ENCODE measurements at places on chromosomes 6 and 20. TPM values are rescaled to one million over a fixed set of nuclear protein-coding genes. Genes with fewer than 3 reads are reported as not detected.

GRCh38 chr20:17505636-17506517, 25.3 kb downstream of the BFSP1 start:
- peak; percentile 74 for DNase-seq

DNA sequence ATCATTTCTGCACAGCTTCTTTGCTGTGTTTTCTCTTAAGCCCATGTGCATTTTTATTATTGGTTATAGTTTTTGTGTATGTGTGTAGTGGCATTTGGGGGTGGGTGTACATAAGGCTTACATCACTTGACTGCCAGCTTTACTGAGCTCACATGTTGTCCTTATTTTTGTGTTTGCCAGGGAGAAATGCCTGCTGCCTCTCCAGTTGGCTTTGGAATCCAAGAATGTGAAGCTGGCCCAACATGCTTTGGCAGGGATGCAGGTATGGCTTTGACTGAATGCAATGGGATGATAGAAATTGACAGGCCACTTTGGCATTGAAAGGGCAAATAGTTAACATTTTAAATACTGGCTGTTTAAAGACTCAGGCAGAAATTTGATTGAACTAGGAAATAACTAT, 11.4 kb downstream of the PBOV1 start:
- no peak for DNase-seq

DNA sequence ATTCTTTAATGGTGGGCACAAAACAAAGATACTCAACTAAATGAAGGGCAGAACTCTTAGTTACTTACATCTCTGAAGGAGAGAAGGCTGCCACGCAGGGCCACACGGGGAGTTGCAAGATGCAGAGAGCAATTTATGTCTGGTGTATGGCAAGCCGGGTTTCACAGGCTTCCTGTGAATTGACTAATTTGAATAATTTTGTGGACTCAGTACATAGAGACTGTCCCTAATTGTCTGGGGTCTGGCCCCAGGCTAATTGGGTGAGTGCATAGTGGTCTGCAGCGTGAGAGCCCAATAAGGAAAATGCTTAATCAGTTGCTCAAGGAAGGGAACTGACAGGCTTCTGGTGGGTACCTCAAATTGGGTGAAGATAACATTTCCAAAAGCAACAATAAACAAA, 205.7 kb downstream of the OTOR start:
- DNase-seq, result no peak

GRCh38 chr6:137581019-137581707, 87.0 kb upstream of the OLIG3 start:
- DNase-seq, result no peak

DNA sequence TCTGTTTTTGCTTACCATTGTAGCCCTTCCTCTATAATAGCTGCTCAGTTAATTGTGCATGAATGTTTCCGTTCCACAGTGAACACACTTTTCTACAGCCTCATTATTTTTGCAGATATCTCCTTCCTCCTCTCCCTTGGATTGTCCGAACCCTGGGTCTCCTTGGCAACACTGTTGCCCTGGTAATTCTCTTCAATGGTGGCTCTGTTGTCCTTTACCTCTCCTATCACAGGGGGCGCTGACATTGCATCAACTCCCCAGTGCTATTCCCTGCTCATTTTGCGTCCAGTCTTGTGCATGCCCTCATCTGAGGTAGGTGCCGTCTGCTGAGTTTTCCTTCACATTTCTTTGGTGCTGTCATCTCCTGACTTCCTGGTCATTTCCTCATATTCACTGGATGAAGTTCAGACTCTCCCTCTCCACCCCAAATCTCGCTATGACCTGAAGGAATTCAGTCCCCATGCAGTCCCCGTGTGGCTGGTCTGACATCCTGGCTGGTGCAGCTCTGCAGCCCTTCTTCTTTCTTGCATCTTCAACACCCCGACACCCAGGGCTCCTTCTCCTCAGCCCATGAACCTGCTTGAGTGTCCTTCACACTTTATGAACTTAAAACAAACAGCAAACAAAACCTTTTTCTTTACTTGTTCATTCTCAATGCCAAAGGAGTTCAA, 21.1 kb downstream of the PHACTR2 start:
- no peak for DNase-seq

DNA sequence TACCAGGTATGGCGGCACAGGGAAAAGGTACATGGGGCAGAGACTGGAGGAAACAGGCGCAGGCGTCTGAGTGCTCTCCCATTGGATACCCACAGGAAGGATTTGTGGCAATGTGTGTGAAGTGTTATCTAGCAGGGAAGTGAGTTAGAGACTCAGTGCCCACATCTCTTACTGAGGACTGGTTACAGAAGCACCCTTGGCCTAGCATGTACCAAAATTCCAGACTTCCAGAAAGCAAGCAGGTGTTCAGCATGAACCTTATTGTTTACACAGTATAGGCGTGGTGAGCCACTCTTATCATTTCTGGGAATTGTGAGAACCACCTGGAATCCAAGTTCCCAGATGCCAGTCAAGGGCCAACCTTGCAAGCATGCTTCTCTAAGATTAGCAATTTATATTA, 14.2 kb downstream of the MANBAL start:
- DNase-seq, result no peak

- no peak for DNase-seq
Observed at GRCh38 chr6:28607990-28608389, 82.3 kb downstream of the GPX5 start.

DNA sequence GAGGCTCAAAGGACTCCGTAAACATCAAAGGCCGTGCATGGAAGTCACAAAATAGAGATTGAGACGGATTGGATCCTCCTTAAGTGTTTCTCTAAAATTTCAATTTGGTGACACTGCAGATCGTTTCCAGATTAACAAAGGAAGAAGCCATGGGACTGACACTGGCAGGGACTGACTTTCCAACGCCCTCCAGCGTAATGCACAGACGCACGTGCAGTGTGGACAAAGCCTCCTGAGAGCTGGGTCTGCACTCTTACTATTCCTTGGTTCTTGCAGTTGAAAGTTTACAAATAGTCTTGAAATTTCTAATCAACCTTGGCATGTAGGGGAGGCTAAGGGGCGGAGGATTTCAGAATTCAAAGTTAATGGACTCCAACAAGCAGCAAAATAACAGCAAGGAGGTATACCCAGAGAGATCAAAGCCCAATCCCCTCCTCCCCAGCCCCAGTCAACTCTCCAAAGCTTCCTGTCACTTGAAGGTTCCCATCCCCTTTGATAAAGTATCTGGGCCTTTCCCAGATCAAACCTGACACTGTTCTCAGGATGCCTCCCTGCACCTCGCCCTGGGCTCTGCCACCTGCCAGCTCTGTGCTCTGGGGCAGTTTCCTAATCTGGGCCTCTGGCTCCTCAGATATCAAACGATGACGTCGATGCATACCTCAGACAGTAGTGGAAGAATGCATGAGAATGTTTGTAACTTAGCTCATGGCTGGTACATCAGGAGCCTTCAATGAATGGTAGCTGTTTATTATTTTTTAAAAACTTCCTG, 106.5 kb upstream of the TRAF3IP2 start:
- no peak for DNase-seq

- no peak for DNase-seq
Observed at GRCh38 chr20:50794181-50794845, 548 bp upstream of the BCAS4 start.

DNA sequence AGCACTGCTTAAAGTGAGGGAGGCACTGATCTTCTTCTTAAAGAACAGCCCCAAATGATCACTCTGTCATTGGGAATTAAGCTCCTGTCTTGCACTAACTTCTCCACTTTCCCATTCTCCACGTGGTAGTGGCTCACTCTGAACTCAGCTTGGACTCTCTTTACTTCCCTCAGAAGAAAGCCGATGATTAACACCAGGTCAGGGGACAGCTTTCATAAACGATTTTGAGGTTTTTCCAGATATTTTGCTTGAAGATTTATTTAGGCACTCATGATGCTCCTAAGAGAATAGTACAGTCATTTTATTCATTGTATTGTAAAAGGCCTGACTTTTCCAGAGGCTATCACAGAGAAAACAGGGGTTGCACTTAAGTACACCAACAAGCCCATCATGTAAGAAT, 81.0 kb upstream of the LTV1 start:
- no peak for DNase-seq

GRCh38 chr20:53296451-53297153, 297.0 kb downstream of the ZNF217 start:
- no peak for DNase-seq

DNA sequence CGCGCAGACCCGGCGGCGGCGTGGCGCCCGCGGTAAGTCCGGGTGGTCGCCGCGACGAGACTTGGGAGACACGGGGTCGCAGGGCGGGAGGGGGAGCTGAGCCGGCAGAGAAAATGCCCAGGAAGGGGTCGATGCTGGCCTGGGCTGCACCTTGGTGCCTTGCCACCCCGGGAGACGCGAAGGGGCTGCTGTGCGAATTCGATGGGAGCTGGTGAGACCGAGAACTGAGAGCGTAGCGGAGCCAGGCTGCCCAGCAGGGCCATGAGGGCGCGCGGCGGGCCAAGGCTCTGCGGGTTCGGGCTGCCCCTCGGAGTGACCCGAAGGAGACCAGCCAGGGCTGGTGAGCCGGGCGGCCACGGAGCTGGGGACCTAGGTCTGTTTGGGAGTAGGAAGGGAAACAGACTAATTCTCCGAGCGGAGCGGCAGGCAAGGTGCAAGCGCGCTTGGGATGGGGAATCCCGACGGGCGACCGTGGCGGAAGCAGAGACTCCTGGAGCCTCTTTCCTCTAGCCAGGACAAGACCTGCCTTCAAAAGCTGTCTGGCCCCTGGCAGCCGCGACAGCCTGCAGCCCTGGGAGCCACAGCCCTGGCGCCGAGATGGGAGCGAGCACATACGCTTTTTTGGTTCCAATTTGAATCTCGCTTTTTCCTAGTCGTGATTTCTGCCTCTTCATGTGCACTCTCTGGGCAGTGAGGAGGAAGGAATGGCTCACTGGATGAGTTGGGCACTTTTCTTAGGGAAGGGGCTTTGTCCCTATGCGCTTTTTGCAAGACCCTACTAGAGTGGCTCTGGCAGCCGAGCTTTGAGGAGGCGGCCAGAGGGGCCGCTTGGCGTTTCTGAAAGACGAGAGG, 691 bp downstream of the SYNDIG1 start:
- peak; percentile 4 for DNase-seq

GRCh38 chr20:62406635-62407176, 379 bp downstream of the CABLES2 start:
- no peak for DNase-seq

DNA sequence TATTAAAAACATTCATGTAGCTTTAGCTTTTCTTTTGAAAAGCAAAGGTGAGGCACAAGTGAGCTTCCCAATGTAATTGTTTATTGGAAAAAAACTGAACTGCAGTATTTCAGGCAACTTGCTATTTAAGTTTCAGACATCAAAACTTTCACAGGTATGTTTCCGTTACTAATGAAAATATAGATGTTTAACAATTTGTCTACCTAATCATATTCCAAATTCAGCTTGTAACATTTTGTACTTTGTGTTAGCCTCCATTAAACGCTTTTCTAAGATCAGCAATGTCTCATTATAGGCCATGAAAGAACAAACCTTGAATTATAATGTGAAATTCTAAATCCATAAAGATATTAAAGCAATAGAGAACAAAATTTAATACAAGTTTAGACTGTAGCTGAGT, 69.5 kb downstream of the AHI1 start:
- DNase-seq, result no peak

DNA sequence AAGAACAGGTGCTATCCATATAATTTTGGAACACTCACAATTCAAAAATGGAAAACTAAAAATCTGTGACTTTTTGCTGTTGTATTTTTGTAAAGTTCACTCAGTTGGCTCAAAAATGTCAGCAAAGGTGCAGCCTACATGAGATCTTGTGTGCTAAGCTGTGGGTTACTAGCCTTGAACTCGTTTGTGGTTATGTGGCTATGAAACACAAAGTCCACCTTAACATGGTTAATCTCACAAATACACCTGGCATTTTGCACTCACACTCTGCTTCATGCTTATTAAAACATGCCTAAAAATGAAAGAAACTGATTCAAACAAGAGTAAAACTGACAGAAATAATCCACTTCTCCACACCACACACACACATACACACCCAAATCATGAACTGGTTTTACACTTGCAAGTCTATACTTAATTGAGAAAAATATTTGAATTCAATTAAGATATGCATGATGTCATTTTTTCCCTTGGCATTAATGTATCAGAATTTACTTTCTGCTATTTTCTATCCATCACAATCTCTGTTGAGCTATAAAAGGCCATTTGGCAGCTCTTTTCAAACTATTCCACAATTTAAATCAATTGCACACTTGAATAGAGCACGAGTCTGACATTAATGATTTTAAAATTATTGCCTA, 22.9 kb upstream of the TMEM30A start:
- no peak for DNase-seq

DNA sequence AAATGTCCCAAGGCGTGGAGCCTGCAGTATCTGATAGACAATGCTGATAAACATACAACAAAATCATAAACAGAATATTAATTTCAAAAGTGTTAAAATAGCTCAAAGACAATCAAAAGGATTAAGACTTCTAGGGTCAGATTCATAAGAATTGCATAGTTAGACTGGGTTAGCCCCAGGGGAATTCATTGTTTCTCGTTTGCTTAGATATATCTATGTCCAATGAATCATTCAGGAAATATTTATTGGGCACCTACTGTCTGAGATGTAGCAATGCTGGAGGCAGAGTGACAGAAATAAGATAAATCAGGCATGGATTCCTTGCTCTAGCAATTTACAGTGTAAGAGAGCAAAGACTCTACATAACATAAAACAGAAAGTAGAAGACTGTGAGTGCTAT, 124.4 kb upstream of the PRL start:
- no peak for DNase-seq

GRCh38 chr6:125203395-125203794, 49.8 kb downstream of the TPD52L1 start:
- DNase-seq, result no peak

DNA sequence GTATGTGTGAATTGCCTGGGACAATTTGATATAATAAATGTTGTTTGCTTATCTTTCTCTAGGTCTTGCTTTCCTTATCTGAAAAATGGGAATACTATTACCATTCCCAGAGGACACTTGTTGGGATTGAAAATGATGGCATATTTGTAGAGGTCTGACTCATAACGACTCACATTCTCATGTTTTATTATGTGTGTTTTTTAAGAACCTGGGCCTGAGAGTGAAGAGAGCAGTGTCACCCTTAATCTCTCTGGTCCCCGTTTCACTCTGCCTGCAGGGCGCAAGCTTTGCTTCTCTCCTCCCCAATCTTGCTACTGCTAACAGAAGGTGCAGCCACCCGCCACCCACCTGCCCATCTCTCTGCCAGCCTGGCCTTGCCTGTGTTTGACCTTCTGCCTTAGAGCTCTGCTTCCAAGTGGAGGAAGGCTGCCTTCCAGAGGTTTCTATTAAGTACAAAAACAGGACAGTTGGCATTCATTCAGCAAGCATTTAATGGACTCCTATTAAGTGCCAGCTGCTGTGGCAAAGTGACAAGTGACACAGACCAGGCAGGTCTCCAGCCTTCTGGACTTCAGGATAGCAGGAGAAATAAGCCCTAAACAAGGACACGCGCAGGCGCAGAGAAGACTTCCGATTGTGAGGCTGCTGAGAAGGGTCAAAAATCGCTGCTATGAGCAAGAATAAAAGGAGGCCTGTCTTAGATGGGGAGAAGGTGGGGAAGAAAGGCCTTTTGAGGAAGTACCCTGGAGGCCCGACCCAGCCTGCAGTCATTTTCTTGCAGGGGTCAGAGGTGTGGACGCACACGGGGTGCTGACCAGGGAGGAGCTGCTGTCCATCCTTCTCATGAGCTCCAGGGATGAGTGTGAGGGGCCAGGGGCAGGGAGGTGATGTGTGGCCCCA, 112.5 kb downstream of the JPH2 start:
- DNase-seq, result no peak

GRCh38 chr6:121434037-121434770, 1.2 kb upstream of the GJA1 start:
- DNase-seq, result no peak

Gene SGK2
- not detected for total RNA-seq

Gene TFAP2D
- not detected for total RNA-seq

Gene MAFB
- total RNA-seq, result not detected

Gene SLC22A16
- not detected for total RNA-seq

Gene BFSP1
- 0.64 TPM for total RNA-seq

Gene SLC22A7
- not detected for total RNA-seq

Gene RIMS4
- 0.08 TPM for total RNA-seq

All from activated naive CD8-positive, alpha-beta T cell treated with anti-CD3 and anti-CD28 coated beads for 36 hours (primary cell).